ENCODE measurements at places on chromosomes 4 and X.

DNA sequence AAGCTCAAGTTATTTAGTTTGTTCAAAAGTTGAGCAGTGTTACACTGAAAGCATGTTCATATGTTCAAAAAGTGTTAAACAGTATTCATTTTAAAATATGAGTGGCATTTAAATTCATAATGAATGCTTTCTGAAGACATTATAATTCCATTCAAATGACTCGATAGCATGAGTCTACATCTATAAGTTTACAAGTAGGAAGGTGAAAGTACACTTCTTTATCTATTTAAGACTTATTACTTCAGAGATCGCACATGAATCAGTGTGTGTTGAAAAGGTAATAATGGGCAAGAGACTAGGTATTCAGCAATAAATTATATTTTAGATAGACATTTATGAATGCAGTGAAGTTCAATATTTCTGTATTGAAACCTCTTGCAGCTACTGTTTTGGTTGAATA, 456.1 kb downstream of the GRXCR1 start:
- no peak for DNase-seq

DNA sequence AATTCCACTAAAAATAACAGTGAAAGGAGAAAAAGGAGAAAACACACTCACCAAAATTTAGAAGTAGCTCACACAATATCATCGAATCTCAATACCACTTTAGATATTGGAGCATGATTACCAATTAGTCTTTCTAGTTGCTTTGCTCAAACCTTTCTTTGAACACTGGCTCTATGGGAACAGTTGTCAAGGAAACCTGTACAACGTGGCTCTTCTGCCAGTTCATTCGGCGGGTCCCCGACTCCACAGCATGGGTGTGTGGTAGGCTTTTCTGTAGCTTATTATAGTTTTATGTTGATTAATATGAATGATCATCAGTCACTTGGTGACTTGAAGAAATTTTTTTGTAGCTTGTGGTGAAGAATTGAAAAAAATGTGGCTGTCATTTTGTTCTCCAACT, 50.2 kb upstream of the TMEM150C start:
- DNase-seq: no peak

- DNase-seq: no peak
Measured at GRCh38 chr4:136571315-136571714, 961.0 kb downstream of the PCDH18 start.

- no peak for DNase-seq
Measured at GRCh38 chr4:173073939-173074500, 94.6 kb upstream of the GALNT7 start.

GRCh38 chr4:127809173-127809800, 27.2 kb downstream of the HSPA4L start:
- DNase-seq: no peak

- no peak for DNase-seq
Measured at GRCh38 chrX:22699581-22700091, 300.1 kb upstream of the DDX53 start.

DNA sequence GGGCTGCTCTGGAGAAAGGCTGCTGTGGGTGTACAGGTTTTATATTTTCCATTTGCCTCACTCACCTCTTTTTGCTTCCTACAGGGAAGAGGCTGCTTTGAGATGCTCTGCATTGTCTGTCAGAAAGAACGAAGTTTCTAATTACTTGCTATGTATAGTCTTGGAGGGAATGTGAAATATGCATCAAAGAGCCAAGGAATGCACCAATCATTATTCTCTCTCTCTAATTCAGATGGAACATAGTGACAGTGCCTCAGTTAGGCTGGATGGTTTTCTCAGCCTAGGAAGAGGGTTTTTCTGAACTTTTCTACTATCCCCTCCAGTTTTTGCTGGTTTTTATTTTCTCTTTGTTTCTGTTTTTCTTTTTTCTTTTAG, 106.8 kb upstream of the SLC4A4 start:
- DNase-seq: no peak

DNA sequence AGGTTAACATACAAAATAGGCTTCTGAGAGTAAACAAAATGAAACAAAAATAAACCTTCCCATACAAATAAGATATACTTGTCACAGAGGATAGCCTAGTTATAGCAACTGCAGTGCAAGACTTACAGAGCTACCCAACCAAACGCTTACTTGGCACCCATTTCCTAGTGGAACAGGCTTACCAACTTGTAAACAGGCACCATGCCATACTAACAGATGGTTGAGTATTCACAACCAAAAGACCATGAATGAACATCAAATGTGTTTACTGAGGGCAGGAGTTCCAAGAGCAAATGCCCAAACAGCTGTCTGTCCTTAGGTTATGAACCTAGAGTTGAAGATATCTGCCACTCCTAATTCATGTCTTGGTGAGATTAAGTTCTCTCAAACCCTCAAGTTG, 2629.2 kb downstream of the PCDH7 start:
- no peak for DNase-seq

DNA sequence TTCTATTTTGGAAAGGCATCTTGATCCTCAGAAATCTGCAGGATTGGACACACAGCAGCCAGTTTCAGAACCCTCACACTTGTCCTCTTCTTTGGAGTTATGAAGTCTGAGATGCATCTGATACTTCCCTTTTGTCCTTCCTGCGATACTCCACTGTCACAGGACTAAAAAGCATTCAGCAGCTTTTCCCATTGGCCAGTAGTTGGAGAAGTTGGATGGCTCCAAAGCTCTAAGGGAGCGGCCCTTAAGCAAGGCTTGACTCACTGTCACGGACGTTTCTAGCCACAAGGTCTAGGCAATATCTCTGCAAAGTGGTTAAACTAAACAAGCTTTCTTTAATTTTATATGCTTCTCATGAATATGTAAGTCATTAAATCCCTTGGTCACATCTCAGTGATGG, 417.0 kb downstream of the AFF2 start:
- no peak for DNase-seq

DNA sequence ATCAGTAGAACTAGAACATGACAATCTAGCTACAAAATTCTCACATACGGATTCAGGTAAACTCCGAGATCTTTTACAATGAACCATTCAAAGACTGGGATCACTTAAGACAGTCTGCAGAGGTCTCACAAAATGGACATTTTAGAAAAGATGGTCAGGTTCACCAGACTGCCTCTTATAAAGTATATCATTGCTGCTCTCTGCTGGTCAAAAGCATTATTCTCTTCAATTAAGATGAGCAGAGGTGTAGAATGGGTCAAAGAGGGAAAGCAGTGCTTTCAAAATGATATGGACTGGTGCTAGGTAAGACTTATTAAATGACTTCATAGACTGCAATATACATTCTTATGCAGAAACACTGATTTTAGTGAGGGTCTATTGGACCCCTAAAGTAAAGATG, 434.7 kb downstream of the PACRGL start:
- DNase-seq: no peak

- peak; percentile 86 for DNase-seq
Measured at GRCh38 chr4:1043651-1044468, 32.4 kb downstream of the FGFRL1 start.

GRCh38 chrX:11998944-11999343, 139.3 kb upstream of the FRMPD4 start:
- DNase-seq: no peak

DNA sequence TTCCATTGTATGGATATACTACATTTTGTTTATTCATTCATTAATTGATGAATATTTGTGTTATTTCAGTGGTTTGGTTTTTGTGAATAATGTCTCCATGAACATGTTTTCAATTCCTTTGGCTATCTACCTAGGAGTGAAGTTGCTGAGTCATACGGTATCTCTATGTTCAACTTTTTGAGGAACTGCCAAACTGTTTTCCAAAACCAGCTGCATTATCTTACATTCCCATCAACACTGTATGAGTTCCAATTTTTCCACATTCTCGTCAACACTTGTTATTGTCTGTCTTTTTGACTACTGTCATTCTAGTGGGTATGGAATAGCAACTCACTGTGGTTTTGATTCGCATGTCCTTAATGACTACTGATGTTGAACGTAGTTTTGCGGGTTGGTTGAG, 388.6 kb upstream of the MAGEB2 start:
- DNase-seq: no peak

GRCh38 chr4:41851621-41852020, 83.6 kb upstream of the TMEM33 start:
- DNase-seq: no peak

GRCh38 chrX:20412871-20413486, 146.3 kb upstream of the RPS6KA3 start:
- DNase-seq: no peak

- DNase-seq: no peak
Measured at GRCh38 chrX:3501833-3502535, 155.5 kb upstream of the MXRA5 start.

GRCh38 chr4:87007528-87008446, 73.0 kb downstream of the AFF1 start:
- peak; percentile 72 for DNase-seq

- DNase-seq: no peak
Measured at GRCh38 chr4:145404761-145405160, 76.9 kb upstream of the SMAD1 start.
